ENCODE measurements at places on chromosomes 11 and 22. TPM values are rescaled to one million over a fixed set of nuclear protein-coding genes. Genes with fewer than 3 reads are reported as not detected.

FAM83F gene
- total RNA-seq, result 0.82 TPM

KCNK4 gene
- 0.52 TPM for total RNA-seq

GGT5 gene
- total RNA-seq, result 0.89 TPM

HOATZ gene
- 0.43 TPM for total RNA-seq

CRYBA4 gene
- 2.0 TPM for total RNA-seq

RASGRP2 gene
- total RNA-seq, result 3.9 TPM

PLAAT5 gene
- total RNA-seq, result 0.36 TPM

CASP4 gene
- total RNA-seq, result 0.86 TPM

FCHSD2 gene
- 17.8 TPM for total RNA-seq

C11orf16 gene
- not detected for total RNA-seq

SHISAL1 gene
- total RNA-seq, result 0.26 TPM
